ENCODE measurements at places on chromosomes 5 and 9.
A peak's percentile ranks its signal among the peaks of the same experiment; 100 is the strongest.

DNA sequence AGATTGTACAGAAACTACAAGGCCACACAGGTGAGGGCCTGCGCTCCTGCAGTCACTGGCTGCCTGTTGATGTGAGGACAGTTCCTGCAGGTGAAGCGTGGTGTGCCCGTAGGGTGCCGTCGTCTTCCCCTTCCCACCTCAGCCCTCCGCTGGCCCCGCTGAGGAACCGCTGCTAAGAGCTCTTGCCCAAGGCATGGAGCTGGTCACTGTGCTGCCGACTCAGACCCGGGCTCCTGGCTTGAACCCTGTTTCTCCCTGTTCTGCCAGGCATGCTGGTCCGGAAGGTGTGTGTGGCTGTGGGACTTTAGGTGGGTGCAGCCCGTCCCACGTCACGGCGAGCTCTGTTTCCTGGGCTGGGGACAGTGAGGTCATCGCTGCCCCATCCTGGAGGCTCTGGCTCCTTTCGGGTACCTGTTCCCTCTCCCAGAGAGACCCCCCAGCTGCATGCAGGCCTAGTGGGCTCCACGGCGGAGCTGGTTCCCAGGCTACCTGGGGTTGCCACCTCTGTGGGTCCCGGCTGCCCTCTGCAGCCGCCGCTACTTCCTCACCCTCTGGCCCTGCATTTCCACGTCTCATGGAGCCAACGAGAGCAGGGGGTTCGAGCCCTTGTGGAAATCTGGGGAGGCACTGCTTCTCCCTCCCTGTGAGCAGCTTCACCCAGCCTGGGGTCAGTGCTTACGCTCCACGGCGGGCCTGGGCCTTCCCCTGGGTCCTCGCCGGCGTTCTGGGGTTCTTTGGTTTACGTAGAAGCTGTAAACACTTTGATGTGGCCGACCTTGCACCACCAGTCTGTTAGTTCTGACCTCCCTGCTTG is 7.6 kb downstream of the RNU6ATAC start:
- DNase-seq = no peak

DNA sequence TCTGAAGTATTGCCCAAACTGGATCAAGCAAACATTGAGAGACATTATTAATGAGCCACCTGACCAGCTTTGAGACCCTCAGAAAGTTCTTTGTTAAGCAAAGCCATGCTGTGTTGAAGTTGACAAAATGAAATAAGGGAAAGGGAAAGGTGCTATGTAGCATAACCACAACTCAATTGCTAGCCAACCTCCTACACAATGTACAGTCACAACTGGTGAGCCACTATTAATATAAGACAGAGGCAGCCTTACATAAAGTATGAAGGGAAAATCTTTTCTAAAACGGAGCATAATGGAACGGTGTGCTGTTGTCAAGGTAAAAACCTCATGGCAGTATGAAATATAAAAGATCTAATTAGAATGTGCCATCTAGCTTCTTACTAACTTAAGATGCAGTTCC is 375.8 kb upstream of the ST8SIA4 start:
- DNase-seq = no peak

GRCh38 chr9:98536542-98537173 is 172.1 kb downstream of the GABBR2 start:
- DNase-seq = no peak

DNA sequence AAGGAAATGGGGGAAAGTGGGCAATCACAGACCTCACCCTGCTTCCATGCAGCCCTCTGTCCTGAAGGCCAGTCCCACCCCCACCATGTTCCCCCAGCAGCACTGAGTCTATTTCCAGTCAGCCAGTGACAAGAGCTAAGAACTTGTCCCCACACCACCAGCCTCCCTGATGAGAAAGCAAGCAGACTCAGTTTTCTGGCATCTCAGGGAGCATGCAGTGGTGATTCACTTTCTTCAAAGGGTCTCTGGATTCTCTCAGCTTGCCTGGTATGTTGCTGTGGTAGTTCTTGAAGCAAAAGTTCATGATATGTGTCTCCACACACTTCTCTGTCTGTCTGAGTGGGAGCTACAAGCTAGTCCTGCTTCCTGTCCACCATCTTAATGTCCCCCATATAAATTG is 799.9 kb upstream of the TYRP1 start:
- no peak for DNase-seq

- no peak for DNase-seq
Measured at GRCh38 chr5:169356811-169357210, 55.9 kb upstream of the SLIT3 start.

- DNase-seq = no peak
Measured at GRCh38 chr9:127323393-127323792, 58.8 kb downstream of the GARNL3 start.

- no peak for DNase-seq
Measured at GRCh38 chr5:95920822-95921221, 40.8 kb downstream of the ELL2 start.

DNA sequence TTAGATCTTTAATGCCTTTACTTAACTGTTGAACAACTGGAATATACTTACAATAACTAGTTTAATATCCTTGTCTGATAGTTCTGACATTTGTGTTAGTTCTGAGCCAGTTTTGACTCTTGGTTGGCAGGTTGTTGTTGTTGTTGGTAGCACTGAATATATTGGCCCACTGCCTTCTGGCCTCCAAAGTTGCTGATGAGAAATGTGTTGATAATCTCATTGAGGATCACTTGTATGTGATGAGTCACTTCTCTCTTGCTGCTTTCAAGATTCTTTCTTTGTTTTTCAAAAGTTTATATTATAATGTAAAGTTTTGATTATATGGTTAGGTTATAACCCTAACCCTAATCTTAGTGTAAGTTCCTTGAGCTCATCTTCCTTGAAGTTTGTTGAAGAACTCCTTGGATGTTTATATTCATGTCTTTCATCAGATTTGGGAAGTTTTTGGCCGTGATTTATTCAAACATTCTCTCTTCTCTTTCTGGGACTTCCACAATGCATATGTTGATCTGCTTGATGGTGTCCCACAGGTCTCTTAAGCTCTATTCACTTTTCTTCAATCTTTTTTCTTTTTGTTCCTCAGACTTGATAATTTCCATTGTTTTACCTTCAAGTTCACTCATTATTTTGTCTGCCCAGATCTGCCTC is 149.7 kb downstream of the FGF18 start:
- DNase-seq = no peak

DNA sequence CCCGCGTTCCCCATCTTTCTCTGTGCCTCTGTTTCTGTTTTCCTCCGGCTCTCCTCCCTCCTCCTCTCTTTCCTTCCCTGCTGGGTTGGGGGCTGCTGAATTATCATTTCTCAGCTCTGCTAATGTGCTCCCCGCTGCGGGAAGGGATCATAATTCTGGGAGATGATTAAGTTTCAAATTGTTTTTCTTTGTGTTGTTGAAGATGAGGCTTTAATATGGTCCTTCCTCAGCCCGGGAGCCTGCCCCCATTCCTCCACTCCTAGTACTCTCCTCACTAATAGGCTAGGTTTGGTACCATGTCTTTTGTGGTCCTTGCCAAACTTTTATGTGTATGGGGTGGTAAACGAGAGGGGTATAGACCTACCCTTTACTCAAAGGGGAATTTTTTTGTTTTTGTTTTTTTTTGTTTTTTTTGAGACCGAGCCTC is 5.7 kb upstream of the PCDH1 start:
- no peak for DNase-seq

DNA sequence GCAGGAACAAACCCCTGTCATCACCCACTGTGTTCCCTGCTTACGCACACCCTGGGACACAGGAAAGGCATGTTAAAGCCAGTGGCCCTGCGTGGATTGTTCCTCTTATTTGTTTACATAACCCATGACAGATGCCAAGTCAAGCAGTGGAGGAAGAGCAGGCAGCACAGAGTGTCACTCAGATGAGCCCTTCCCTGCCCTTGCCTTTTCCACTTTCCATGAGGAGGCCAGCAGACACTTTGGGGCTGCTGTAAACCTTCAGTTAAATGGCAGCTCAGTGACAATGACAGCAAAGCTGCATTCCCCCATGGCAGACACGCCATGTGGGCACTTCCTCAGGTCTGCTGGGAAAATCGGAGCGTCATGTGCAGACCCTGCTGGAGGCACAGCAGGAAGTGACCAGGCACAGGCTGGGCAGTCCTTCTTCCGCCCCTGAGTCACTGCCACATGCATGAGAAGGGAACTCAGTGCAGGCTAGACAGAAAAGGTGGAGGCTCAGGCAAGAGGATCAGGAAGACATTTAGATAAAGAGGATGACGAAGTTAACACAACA is 216.8 kb upstream of the PIK3R1 start:
- no peak for DNase-seq

GRCh38 chr9:99885747-99886146 is 20.7 kb upstream of the STX17 start:
- no peak for DNase-seq

DNA sequence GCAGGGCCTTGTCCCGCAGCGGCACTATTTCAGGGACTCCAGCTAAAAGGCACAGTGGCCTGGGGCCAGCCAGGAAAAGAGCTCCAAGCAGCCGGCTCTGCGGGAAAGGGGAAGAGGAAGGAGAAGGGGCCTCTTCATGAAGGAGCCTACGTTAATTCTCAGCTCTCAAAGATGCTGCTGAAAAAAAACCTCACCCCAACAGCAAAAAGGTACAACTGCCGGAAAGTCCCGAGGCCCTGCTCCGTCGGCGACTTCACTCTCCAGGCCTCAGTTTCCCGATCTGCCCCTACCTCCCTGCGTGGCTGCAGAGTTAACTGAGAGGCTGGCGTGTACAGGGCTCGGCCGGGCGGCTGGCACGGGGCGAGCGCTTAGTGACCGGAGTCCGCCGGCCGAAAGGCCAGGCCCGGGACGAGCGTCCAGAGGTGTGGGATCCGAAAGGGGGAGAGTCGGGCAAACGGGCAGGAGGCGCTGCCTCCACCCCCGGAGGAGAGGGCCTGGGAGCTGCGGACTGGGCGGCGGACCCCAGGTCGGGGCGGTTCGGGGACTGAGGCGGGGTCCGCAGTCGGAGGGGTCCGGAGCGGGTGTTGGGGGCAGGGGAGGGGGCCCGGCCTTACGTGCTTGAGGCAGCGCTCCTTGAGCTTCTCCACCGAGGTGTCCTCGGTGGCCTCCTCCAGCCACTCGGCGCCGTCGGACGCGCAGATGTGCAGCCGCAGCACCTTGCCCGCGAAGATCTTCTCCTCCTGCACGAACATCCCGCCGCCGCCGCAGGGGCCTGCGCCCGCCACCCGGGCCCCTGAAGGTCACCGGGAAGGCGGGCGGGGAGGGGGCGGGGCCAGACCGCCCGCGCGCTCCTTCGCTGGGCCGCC is 529 bp downstream of the UBAC1 start:
- no peak for DNase-seq

DNA sequence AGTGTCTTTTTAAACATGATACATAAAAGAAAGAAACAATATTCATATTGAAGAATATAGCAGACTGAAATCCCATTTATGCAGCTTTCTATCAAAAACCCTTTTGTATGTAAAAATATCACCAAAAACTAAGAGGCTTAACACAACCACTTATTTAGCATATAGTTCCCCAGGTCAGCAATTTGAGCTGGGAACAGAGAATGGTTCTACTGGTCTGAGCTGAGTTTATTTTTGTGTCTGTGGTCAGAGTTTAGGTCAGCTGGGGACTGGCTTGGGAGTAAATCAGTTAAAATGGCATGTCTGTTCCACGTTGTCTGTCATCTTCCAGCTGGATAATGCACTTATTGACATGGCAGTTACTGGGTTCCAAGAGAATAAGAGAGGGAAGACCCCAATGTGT is 165.0 kb downstream of the TMEM232 start:
- DNase-seq = no peak

- no peak for DNase-seq
Measured at GRCh38 chr5:179680014-179680779, 637 bp downstream of the CBY3 start.

GRCh38 chr9:27528886-27529315 is 713 bp downstream of the MOB3B start:
- DNase-seq = peak; percentile 9

- DNase-seq = no peak
Measured at GRCh38 chr5:107533910-107534876, 136.5 kb downstream of the EFNA5 start.

DNA sequence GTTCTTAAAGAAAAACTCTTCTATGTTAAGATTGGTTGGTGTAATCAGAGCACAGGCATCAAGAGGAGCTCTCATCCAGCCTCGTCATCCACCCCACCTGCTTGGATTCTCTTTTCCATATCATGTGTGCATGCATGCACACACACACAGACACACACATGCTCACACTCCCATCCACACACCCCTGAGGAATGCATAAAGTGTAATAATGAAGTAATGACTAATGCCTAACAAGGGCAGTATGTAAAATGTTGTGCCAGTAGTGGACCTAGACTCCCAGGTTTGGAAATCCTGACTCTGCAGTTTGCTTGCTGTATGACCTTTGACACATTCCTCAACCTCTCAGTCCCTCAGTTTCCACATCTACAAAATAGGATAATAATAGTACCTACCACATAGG is 280.0 kb upstream of the ANKRD55 start:
- DNase-seq = no peak

GRCh38 chr9:27162045-27162444 is 53.0 kb downstream of the TEK start:
- no peak for DNase-seq
